C1 segment of cervical spinal cord (tissue), 14 donors: ENCODE measurements at places on chromosomes 12 and 14.
A peak's percentile ranks its signal among the peaks of the same experiment; 100 is the strongest.

DNA sequence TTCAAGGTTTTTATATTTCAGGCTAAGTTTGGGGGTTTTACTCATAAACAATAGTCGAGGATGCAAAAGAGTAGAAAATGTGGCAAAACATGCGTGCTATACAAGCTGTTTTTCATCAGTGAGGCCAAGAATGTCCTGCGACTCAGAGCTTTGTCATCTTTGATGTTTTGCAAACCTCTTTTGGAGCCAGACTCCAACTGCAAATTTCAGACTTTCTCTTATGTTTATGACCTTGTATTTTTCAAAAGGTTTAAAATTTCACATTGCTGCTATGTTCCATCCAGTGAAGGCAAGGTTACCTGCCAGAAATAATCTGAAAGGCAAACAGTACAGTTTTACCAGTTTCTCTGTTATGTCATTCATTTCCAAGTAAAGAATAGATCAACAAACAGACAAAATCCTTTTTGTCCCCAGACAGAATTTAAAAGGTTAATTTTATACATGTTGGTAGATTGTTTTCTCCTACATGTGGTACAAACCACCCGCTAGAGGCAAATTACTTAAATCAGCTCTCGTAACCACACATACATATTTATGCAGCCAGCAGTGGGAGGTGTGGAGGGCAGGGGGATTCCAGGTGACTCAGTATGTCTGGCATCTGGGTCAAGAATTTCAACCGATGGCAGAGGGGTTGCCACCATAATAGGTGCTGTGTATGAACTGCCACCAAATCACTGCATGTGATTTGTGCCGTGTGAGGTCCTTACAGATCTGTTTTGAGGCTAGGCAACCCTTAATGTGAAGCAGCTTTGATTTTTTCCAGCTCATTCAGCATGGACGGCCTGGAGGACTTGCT, 119.8 kb upstream of the CPM start:
- no peak for DNase-seq

DNA sequence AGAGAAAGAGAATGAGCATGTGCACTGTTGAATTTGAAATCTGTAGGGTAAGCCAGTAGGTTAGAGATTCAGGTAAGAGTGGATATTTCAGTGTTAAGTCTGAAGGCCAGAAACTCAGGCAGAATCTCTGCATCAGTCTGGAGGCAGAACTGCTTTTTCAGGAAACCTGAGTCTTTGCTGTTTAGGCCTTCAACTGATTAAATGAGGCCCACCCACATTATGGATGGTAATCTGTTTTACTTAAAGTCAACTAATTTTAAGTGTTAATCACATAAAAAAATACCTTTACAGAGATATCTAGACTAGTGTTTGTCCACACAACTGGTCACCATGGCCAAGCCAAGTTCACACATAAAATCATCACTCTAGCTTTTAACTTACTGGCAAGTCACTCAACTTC, 205.0 kb upstream of the DDHD1 start:
- DNase-seq: no peak

DNA sequence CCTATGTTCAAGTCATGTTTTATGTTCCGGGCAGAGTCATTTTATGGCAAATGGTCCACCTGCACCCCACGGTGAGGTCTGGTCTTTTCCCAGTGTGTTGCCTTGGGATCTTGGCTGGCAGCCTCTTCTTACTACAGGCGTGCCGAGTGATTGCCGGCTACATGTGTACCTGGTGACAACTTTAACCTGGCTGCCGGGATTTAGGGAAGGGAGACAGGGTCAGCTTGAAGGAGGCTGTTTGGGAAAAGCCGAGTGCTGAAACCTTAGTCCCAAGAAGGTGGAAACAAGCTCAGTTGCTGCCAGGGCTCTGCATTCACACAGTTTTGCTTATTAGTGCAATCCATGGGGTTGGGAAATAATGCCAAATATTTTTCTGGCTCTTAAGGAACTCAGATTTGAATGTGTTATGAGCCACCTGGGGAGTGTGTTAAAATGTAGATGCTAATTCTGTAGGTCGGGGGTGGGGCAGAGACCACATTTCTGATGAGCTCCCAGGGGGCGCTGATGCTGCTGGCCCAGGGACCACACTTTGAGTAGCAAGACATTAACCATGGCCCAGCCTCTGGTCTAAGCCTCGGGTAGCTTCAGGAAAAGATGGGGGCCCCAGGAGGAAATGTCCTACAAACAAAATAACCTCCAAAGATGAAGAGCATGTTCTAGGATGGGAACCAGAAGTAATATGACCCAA, 179.6 kb downstream of the TBX5 start:
- no peak for DNase-seq

- no peak for DNase-seq
Observed at GRCh38 chr12:121911824-121912585, 6.4 kb upstream of the CFAP251 start.

DNA sequence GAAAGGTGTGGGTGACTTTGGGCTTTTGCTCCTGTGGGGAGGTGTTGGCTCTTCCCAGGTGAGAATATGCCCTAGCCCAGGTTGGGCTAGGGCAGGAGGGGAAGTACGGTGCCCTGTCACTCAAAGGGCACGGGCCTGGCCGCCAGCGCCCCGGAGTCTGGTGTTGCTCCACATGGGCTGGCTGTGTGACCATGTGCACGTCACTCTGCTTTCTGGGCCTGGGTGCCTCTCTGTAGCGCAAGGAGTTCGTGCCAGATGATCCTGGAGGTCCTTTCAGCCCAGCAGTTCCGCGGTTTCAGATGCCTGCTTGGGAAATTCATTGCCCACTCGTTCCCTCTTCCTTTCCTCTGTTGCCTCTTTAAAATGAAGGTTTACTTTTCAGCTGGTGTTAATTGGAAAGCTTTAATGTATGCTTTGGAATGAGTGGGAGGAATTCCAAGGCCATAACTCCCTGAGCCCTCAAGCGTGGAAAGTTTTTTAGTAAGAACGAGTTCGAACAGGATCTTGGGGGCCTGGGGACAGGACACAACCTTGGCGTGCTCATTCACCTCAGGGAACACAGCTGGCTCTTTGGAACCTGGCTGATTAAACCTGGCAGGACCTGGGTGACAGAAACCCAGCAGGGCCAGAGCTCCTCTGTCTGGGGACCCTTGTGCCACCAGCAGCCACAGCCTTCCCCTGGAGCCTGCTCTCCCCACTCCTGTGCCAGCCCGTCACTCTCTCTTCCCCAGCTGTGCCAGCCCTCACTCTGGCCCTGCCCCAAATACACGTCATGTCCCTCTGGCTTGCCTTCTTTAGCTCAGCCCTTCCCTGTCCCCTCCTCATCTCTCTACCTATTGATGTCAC, 42.8 kb downstream of the TSPAN9 start:
- no peak for DNase-seq

- no peak for DNase-seq
Observed at GRCh38 chr12:101928556-101928955, 51.2 kb downstream of the DRAM1 start.

GRCh38 chr14:39264558-39264957, 30.8 kb downstream of the MIA2 start:
- no peak for DNase-seq

DNA sequence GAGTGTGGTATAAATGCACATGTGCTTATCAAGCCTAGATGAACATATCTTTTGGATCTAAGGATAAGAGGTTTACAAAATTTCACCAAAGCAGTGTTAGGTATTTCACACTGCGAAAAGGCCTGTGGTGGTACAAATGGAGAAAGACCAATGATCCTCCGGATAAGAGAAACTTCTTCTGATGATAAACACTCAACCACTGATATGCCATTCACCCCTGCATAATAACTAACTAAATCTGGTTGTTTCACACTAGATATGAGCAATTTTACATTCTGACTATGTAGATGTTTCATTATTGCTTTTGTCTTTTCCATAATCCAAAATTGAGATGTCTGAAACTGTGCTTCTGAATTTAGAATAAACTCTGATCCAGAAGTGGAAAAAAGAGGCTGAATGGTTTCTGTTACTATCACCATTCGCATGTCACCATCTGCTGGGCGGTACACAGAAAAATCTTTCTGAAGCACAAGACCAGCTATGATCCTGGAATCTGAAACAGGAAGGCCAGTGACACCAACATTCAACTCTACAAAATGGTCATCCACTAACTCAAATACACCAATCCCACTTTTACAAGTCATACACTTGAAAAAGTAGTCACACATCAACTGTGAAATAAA, 1.3 kb downstream of the BBS10 start:
- peak; percentile 3 for DNase-seq

GRCh38 chr12:24470050-24470449, 478.9 kb downstream of the BCAT1 start:
- no peak for DNase-seq

DNA sequence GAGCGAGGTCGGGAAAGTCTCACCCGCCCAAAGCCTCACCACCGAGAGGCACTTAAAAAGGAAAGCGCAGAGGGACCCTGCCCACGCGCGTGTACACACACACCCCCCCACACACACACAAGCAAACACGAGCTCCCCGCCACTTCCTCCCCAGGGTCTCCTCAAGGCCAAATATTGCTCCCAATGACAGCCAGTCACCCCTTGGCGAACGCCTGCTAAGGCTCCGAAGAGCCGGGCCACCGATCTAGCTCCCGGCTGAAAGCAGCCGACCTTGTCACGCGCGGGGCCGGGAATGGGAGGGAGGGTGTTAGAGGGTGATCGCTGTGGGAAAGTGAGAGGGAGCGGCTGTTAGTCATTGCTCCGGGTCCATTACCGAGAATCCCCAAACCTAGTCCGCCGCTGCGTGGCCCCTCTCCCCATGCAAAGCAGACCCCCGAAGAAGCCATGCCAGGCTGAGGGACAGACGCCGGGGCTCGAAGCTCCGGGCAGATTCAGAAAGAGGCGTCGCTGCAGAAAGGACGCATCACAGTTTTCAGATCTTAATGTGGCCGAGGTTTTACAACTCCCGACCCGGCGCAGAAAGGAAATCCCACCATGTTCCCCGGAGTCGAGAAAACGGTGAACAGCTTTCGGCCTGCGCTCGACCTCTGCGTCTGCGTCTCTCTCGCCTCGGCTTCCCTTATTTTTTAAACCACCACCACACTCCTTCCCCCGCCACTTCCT, 2.6 kb downstream of the BMP4 start:
- no peak for DNase-seq

GRCh38 chr14:30180219-30180618, 252.6 kb upstream of the PRKD1 start:
- DNase-seq: no peak

DNA sequence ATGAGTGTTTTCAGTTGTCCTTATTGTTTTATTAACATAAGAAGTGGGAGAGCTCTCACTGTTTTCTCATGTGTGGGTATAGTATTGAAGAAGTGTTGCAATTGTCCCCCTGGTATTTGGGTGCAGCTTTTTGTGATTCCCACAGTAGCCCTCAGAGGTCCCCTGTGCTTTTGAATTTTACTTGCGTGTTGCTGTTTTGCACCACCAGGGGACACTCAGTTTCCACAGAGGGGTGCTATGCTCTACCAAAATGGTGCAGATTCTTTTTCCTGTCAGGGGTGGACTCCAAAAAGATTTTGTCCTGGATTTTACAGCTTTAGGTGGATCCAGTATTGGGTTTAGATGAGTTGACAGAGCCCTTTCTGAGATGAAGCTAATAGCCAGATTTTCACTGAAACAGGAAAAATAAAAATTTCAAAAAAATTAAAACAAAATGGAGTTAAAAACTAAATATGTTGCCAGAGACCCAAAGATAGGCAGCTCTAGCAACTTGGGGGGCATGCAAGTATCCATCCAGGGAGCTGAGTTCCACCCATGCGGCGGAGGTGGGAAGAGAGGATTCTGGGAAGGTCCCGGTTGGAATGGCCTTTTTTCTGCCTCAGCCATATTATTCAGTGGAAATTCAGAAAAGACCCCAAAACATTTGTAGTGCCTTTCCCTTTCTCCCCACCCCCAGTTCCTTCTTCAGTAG, 50.2 kb downstream of the TTLL5 start:
- DNase-seq: peak; percentile 14

- peak; percentile 42 for DNase-seq
Observed at GRCh38 chr14:78598046-78598920, 428.1 kb downstream of the NRXN3 start.

DNA sequence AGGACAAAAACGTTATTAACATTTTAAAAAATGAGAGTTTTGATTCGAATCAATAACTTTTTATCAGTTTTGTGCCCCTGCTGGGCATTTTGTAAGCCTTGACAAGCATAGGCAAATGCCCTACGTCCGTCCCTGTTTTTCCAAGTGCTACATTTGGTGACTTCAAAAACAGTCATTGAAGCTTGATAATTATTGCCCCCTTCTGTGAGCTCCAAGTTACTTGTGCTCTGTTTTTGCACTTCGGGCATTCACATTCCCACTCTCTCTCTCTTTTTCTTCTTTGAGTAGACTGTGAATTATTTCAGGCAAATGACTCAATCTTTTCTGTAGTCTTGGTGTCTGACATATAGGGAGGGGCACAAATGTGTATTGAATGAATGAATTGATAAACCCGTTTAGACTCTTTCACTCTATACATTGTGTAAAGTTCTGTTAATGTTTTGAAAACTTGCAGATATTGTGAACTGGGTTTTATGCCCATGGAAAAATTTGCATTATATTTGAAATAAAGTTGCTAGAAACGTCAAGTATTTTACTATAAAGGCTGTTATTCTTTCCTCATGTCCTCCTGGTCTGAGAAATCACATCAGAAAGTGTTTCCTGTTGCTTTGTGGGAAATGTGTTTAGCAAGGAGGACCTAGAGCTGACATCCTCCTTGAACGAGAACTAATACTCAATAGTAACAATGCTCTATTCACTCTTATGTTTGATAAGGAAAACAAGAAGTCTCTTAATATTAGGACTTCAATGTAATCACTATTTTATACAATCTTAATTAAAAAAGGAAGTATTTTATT, 1.4 kb downstream of the APAF1 start:
- DNase-seq: no peak

- no peak for DNase-seq
Observed at GRCh38 chr12:32043928-32044549, 62.6 kb upstream of the BICD1 start.

DNA sequence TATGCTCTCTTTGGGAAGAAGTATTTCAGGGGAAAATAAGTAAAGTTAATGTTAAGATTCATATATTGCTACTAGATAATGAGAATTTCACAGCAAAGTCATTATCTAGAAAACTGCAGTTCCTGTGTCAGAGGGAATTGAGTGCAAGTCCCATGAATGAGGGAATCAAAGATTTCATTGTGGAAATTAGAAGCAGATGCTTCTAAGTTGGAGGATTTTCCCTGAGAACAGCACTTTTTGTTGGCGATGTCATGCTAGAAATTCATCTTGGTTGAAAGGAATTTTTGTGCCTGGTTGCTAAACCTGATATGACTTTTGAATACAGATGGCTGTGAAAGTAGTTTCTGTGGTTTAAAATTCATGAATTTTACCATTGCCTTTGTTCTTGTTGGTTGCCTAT, 25.6 kb downstream of the FRMD6 start:
- no peak for DNase-seq

GRCh38 chr12:47881826-47882427, 22.9 kb downstream of the VDR start:
- no peak for DNase-seq

GRCh38 chr12:84912198-84913128, at the start of gene SLC6A15:
SLC6A15 (minus strand) TSS chr12:84912799; CDS start chr12:84892120, 20,679 bp downstream.
- peak; percentile 68 for DNase-seq

- no peak for DNase-seq
Observed at GRCh38 chr12:13635709-13636108, 345.7 kb downstream of the GRIN2B start.
